ENCODE measurements at places on chromosomes 3 and 15.

- DNase-seq: no peak
These were observed 68.9 kb upstream of the TNFSF10 start for GRCh38 chr3:172591876-172592771.

DNA sequence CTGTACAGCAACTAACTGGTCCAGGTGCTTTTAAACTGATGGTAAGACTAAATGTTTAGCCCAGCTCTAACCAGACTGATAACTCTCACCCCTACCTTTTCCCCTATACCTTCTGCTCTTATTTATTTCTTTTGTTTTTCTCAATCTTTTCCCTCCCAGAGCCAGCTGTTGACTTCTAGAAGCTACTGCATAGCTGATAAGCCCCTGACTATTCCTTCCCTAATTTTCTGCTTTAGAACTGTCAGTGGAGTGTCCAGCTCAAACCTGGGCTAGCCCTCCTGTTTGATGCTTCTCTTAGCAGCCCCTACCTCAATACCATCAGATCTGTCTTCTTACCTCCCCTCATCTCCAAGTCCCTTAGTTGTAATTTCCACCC, 20.6 kb downstream of the SLC35G2 start:
- DNase-seq: no peak

DNA sequence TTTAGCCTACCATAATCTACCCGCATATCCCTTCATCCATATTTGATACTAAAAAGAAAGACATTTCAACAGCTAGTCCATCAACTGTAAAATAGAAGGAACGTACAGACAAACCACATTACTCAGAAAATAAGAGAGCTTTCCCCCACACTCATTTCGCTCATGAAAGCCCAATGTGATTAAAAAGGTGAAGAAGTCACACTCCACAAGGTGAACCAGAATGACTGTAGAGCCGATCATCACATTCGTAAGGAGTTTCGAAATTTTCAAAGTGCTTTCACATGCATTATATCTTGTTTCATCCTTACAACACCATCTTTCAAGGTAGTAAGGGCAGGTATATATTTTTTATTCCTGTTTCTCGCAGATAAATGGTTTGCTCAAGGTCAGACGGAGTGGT, 225.3 kb downstream of the FOXP1 start:
- DNase-seq: no peak

- DNase-seq: no peak
These were observed 1.1 kb upstream of the ALCAM start for GRCh38 chr3:105365391-105366325.

GRCh38 chr3:111926266-111926676, 52.6 kb upstream of the ABHD10 start:
- DNase-seq: no peak

DNA sequence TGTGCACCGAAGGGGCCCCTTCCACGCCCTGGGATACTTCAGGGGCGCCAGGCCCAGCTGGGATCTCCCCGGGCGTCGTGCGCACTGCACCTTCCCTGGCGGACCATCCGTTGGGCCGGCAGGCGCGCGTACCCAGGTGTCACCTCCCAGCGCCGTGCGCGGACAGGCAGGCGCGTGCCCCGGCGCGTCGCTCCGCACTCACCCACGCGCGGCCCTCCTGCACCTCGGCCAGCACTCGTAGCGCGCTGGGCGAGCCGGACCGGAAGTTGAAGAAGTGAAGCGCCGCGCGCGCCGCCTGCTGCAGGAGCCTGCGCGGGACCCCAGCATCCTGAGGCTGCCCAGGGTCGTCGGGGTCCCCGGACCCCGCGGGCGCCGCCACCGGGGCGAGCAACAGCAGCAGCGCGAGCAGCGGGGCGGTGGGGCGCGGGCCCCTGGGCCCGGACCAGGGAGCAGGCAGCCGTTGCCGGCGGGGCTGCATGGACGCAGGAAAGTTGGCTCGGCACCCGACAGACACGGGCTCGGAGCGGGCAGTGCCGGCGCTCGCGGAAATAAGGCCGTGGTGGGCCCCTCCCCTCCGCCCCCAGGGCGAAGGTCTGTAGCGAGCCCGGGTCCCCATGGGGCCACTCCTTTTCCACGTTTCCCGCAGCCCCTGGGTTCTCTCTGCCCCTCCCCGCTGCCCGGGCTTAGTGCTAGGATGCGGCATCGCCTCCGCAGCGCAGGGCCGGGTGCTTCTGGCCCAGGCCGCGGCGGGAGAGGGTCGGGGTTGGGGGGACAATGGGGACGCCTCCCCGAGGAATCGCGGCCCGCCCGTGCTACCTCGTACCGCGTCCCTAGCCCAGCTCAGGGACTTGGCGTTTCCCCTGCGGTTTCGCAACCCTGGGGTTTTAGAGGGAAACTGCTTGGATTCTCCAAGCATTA, at the start of gene RARRES1:
TSS of gene RARRES1 (minus strand) at position 520 of the 918 bp plus-strand sequence. CDS start at position 478, 42 bp downstream.
- peak; percentile 92 for DNase-seq

DNA sequence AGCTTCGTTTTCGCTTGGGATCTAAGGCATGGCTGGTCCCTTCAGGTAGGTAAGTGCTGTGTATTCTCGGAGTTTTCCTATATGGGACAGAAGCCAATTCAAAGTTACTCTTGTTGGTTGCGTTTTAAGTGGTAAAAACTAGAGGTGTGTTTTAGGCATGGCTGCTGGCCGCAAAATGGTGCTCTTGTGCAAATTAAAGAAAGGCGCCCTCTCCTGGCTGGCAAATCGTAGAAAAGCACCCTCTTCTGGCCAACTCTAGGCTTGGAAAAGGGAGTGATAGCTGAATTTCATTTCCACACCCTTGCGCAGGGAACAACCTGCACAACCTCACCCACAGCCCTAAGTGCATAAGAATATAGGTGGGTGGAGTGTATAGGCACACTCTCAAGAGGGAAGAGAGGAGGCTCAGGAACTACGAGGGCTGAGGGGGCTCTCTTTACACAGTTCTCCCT, 23.5 kb downstream of the DRD3 start:
- DNase-seq: no peak

DNA sequence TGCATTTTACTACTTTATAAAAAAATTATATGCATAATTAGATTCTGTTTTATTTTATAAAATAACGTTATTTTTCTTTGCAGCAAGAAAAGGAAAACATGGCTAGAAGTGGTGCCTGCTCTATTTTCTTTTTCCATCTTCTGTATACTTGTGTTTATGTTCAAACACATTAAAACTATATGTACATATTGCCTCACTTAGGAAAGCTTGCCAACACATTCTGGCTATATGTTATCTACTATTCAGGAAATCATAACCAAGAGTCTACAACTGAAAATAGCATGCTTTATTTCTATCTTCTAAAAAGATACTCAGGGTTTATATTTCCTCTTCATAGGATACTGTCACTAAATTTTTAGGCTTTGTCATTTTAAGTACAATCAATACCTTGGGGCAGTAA, 90.2 kb upstream of the KCNMB2 start:
- no peak for DNase-seq

- no peak for DNase-seq
These were observed 49.7 kb downstream of the LRRN1 start for GRCh38 chr3:3848923-3849275.

DNA sequence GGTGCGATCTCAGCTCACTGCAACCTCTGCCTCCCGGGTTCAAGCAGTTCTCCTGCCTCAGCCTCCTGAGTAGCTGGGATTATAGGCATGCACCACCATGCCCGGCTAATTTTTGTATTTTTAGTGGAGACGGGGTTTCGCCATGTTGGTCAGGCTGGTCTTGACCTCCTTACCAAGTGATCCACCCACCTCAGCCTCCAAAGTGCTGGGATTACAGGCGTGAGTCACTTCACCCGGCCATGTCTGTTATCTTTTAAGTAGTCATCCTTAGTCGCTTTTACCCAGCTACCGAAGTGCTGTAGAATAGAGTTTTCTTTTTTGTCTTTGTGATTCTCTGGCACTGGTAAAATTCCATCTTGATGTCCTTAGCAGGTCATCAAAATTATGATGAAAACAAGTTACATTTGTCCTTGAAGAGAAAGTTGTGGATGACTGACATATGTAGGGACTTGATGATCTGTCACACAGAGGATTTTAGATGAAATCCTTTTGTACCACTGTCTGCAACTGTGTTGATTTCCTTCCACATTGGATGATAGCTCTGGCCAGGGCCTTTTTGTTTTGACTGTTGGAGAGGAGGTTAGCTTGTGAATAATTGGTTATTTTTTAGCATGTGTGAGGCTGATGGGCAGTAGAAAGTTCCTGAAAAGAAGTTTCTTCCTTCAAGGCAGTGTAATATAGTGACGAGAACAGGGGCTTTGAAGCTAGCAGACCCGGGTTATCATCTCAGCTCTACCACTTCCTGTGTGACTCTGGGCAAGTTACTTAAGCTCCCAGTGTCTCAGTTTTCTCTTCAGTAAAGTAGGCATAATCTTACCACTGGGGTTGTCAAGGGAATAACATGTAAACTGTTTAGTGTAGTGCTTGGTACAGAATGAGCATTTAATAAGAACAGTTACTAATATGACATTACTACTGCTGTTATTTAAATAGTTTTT, 18.8 kb downstream of the ATG7 start:
- no peak for DNase-seq

GRCh38 chr15:92120094-92120795, 266.7 kb downstream of the SLCO3A1 start:
- no peak for DNase-seq

DNA sequence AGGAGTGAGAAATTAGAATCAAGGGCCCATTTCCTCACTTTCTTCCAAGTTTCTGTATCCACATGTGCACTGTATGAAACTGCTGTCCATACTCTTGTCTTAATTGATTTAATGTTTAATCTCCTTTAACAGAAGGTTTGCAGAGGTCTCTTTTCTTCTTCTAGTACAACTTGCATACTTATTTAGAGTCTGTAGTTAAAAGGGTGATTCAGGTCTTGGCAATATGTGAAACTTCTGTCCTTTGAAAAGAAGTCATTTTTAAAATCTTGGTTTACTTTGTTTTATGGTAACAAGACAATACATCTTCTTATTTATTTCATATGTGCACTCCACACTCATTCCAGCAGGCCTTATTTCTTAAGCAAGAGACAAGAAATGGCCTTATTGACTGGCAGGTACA, 25.8 kb downstream of the TMEM45A start:
- DNase-seq: no peak

DNA sequence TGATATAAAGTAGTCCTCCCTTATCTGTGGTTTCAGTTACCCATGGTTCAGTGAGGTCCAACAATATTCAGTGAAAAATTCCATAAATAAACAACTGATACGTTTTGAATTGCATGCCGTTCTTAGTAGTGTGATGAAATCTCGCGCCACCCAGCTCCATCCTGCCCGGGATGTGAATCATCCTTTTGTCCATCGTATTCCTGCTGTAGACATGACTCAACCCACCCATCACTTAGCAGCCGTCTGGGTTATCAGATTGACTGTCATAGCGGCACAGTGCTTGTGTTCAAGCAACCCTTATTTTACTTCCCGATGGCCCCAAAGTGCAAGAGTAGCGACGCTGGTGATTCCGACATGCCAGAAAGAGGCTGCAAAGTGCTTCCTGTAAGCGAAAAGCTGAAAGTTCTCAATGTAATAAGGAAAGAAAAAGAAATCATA, 48.0 kb upstream of the MEX3B start:
- no peak for DNase-seq

- DNase-seq: no peak
These were observed 11.7 kb downstream of the EDEM1 start for GRCh38 chr3:5198986-5199731.
